WTC11 (cell line): ENCODE measurements at places on chromosomes 6 and 20. TPM values are rescaled to one million over a fixed set of nuclear protein-coding genes. Genes with fewer than 3 reads are reported as not detected.

The PBX2 gene
- 130 to 165 TPM (median 150 TPM) in 3 replicates for total RNA-seq

The TMC2 gene
- total RNA-seq, result not detected in 3 replicates

The SCAND1 gene
- 94.2 to 103 TPM (median 94.6 TPM) in 3 replicates for total RNA-seq

The TXLNB gene
- total RNA-seq, result 0.07 to 0.16 TPM (median 0.15 TPM) in 3 replicates

- peak; percentile 19 for DNase-seq
Observed at GRCh38 chr6:68975064-68975463, 340.0 kb downstream of the ADGRB3 start.

GRCh38 chr20:22920898-22921297, 114.2 kb upstream of the SSTR4 start:
- no peak for DNase-seq

DNA sequence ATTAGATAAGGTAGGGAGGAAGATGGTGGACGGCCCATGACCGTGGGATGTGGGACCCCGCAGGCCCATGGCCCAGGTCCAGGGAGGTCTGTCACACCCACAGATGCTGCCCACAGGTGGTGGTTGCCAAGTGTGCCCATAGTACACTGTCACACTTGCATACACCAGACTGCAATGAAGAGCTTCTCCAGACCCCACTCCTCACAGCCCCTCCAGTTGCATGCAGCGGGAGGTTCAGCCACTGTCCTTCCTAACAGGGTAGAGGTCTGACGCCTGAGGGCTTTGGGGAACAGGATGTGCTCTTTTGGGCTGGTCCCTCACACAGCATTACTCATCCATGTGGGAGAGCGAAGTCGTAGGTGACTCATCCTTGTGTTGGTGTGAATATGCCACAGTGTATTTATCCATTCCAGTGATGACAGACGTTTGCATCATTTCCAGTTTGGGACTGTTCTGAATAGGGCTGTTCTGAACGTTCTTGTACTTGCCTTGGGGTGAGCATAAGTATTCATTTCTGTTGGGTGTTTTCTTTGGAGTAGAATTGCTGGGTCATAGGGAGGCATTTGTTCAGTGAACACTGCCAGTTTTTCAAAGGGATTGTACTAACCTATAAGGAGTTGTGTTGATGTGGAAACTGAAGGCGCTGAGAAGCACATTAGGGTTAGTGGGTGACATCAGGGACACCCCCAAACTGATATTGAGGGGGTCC, 10.1 kb upstream of the PYGB start:
- DNase-seq, result no peak

- DNase-seq, result no peak
Observed at GRCh38 chr6:21228411-21228810, 365.1 kb upstream of the SOX4 start.

DNA sequence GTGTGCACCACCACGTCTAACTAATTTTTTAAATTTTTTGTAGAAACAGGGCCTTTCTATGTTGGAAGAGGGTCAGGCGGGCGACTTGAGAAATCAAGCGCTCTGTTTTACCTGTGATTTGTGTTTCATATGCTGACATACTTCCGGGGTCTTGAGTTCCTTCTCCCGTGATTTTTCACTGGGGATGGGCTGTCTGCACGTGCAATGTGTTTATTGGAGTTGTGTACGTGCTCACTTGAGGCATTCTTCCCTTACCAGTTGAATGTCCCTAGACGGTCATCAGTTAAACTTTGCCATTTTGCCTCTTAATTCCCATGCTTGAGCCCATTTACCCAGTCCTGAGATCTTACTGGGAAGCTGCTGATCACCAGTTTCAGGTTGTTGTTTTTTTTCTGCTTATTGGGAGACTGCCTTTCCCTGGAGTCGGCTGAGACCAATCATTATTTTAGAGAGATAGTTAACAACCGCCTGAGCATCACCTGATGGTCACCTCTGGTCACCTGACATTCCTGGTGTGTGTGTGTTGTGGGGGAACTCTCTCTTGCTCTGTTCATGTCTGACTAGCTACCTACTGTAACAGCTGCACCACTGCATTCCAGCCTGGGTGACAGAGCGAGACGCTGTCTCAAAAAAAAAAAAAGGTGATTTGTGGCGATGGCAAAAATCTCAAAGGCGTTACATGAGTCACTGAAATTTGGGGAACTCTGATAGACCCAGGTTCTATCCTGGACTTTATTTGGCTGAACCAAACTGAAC, 34.8 kb upstream of the NCOA3 start:
- no peak for DNase-seq

DNA sequence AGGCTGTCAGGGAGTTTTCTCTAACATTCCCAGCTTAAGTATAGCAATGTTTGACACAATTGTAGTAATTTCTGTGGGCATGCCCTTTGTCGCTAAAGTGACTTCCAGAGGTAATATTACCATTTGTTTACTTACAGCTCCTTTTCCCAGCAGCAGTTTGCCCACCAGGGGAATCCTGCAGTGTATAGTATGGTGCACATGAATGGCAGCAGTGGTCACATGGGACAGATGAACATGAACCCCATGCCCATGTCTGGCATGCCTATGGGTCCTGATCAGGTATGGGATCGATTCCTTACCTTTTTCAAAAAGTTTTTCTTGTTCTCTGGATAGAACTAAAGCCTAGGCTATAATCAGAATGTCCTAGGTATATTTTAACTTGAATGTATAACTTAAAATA, 132.5 kb downstream of the SULF2 start:
- no peak for DNase-seq

- DNase-seq, result no peak
Observed at GRCh38 chr6:159075506-159076228, 30.9 kb upstream of the TAGAP start.

- DNase-seq, result no peak
Observed at GRCh38 chr6:27250277-27251111, 3.0 kb downstream of the PRSS16 start.

GRCh38 chr6:84107495-84107894, 73.9 kb downstream of the MRAP2 start:
- no peak for DNase-seq

DNA sequence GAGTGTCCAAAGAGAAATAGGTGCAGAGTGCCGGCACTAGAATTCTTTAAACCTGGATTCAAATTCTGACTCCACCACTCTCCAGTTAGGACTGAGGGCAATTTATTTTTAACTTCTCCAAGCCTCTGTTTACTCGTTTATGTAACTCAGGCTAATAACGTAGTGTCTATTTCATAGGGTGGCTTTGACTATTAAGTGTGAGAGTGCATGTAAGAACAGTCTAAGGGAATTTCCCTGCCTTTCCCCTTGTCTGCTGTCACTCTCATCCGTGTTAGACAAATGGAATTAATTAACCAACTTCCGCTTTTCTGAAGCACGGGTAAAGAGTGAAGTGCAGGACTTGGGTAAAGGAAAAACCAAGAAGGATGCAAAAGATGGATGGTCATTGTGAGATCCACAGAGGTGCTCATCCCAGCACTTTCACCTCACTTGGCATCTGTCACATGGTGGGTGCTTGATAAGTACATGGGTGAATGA, 4.1 kb upstream of the ZKSCAN8 start:
- DNase-seq, result no peak

GRCh38 chr6:135004399-135004798, 50.2 kb downstream of the HBS1L start:
- no peak for DNase-seq

DNA sequence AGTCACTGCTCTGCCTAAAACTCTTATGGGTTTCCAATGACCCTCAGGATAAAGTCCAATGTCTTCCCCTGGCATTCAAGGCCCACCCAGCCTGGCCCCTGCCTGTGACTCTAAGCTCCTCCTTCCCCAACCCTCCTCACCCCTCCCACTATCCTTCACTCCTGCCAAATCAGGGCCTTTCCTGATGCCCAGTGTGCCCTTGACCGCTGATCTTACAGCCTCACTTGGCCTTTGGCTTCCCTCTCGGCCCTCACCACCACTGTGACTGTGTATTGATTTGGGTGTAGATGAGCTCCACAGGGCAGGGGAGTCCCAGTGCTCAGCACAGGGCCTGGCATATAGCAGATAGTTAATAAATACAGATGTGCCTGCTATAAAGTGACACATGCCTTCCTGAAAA, 115.7 kb downstream of the TOX2 start:
- no peak for DNase-seq

GRCh38 chr6:108845145-108845544, 3.1 kb upstream of the ARMC2 start:
- no peak for DNase-seq

DNA sequence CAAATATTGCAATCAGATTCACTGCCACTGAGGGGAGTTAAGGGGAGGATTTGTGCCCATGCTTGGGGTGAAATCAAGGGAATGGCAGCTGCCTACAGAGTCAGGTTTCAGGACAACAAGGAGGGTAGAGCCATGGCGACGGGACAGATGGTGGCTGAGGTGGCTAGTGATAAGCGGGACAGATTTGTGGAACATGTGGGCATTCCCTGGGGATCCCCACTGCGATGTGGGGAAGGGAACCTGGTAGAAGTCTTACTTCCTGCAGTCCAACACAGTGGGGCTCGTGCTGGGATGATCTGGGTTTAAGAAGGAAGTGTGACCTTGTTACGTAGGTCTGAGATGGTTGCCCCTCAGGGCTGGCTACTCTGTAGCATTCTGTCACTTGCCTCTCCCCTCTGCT, 292.0 kb upstream of the JARID2 start:
- DNase-seq, result no peak

- DNase-seq, result no peak
Observed at GRCh38 chr6:56521976-56522375, 120.7 kb downstream of the DST start.

- DNase-seq, result no peak
Observed at GRCh38 chr6:2624177-2624576, 126.5 kb downstream of the MYLK4 start.

- peak; percentile 78 for DNase-seq
Observed at GRCh38 chr6:108559884-108560462, 744 bp upstream of the FOXO3 start.
